ENCODE measurements at places on chromosomes 16 and 17.

DNA sequence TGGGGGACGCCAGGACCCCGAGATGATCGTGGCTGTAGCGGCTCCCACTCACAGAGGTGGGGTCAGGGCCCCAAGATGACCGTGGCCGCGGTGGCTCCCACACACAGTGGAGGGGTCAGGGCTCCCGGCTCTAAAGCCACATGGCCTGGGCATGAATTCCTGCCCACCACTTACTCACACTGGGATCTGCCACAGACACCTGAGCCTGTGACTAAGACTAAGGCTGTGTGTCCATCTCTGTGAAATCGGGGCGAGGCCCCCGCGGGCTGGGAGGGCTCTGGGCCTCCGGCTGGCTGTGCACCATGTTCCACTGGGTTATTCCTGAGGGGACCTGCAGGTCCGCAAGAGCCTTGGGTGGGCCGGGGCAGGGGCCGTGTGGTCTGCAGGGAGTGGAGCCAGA lies 18.5 kb downstream of the ZFPM1 start:
- DNase-seq = no peak

DNA sequence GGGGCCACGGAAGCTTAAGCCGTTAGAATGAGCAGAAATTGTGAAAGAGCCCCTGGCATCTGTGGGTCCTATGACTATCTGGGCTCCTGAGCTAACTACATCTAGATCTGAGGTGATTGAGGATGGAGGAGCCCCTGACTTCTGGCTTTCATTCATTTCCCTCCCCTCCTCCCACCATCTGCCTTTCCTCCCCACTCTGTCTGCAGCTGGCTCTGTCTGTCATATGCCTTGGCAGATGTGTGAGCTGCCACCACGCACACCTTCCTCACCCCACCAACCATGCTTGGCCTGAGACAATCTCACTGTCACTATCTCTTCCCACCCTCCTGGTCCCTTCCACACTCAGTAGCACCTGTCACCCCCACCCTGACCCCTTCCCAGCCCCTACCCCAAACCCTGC lies 5.1 kb downstream of the CD300E start:
- DNase-seq = no peak

- no peak for DNase-seq
Observed at GRCh38 chr17:5598457-5598856, 14.1 kb upstream of the NLRP1 start.

DNA sequence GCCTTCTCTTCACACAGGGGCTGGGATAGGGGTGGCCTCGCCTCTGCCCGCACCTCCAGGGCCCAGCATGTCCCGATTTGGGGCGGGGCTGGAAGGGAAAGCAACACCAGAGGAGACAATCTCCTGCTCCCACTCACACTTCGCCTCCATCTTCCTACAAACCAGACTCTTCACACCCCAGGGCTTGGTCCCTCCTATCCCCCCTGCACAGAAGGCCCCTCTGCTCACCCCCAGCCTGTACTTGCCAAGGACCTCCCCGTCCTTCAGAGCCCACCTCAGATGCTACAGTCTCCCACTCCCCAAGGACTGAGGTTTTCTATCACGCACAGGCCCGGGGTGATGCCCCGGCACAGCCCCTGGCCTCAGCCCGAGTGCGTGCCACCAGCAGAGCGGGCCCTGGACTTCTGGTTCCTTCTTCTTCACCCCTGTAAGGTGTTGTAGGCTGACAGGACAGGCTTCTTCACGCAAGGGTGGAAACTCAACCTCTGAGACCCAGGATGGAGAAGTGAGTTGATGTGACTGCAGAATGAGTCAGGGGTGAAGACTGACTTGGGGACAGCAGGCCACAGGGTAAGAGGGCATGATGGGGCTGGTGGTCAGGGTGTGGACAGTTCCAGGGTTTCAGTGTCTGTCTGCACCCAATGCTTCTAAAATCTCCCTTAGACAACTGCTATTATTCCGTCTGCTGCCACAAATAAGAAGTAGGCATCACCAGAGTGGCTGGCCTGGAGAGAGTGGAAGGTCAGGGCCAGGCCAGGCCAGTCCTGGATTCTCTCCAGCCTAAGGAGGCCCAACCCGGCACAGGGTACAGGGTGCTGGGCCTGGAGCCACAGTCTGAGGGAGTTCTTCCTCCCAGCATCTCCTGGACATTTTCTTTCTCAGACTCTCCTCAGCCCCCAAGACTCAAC lies 2.5 kb downstream of the ITGAE start:
- DNase-seq = no peak

DNA sequence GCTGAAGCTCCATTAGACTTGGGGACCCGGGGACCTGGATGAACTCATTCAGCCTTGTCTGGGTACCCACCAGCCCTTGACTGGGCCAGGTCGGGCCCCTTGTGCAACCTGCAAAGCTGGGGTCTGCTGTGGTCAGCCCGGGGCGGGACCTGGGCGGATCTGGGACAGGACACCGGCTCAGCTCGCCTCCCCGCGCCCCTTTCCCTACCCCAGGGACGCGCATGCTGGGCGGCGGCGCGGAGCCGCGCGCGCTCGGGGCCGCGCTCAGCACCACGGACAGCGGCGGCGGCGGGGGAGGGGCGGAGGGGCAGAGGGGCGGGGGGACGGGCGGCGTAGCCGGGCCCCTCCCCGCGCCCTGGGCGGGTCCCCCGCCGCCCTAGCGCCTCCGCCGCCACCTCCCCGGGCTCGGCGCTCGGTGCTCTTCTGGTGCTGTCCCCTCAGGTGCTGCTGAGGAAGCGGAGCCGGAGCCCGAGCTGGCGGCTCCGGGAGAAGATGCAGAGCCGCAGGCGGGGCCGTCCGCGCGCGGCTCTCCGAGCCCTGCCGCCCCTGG lies 7.4 kb downstream of the ACD start:
- DNase-seq = no peak

- DNase-seq = no peak
Observed at GRCh38 chr16:19486750-19487325, 35.1 kb downstream of the GDE1 start.

DNA sequence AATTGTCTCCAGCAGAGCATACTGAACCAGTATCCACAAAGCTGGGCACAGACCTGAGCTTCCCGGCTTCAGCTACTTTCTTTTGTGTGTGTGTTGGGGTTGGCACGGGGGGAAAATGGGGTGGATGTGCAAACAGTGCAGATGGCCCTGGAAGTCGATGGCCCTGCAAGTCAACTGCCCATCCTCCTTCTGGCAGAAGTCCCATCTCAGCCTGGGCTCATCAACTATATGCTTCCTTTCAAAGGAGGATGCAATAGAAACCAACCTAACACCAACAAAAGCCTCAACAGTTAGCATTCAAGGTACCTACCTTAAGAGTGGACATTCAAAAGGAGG lies 55.7 kb downstream of the SOX9 start:
- no peak for DNase-seq

GRCh38 chr16:71658771-71659170 lies 32.8 kb downstream of the MARVELD3 start:
- no peak for DNase-seq

DNA sequence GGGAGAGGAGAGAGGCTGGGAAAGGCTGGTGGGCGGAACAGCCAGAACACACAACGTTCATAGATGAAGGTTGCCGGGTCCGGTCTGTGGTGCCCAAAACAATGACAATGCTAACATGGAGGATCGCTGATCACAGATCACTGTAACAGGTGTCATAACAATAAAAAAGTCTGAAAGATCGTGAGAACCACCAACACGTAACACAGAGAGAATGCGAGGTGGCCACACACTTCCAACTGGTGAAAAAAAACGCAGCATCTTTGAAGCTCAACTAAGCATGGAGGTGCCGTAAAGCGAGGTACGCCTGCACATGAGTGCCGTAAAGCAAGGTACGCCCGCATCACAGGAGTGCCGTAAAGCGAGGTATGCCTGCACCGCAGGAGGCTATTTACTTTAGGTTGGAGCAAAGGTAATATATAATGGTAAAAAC lies 42.3 kb downstream of the ABR start:
- no peak for DNase-seq

- no peak for DNase-seq
Observed at GRCh38 chr17:66803474-66803951, 31.4 kb upstream of the CACNG5 start.

DNA sequence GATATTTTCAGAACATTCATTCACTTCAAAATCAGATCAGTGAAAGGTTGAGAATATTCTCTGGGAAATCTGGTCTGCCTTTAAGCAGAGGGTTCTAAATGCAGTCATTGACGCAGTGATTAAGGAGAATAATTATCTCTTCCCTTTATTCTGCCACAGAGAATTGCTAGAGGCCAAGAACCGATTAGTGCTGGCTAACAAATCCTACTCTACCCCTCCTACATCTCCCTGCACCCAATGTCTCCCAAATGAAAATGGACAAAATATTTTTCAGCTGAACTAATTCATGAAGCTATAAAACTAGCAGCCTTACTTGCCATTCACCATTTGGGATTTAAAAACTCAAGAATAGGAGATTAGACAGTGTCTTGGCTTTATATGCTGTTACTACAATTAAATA lies 185.5 kb upstream of the SOX9 start:
- no peak for DNase-seq

GRCh38 chr17:50774225-50774803 lies 7.0 kb upstream of the ANKRD40CL start:
- no peak for DNase-seq

DNA sequence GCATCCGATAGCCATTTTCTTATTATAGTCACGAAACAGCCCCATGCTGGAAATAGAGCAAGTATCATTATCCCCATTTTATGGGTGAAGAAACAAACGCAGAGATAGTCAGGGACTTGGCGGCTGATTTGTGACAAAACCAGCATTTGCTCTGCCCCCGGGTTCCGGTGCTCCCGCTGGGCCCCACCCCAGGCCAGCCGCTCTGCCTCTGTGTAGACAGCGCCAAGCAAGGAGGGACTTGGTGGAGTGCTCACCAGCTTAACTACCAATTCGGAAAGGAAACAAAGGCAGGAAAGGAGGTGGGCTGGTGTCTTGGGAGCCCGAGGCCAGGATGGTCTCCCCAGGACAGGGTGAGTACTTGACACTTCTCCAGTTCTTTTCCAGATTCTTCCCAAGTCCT lies 10.0 kb downstream of the SRL start:
- no peak for DNase-seq

DNA sequence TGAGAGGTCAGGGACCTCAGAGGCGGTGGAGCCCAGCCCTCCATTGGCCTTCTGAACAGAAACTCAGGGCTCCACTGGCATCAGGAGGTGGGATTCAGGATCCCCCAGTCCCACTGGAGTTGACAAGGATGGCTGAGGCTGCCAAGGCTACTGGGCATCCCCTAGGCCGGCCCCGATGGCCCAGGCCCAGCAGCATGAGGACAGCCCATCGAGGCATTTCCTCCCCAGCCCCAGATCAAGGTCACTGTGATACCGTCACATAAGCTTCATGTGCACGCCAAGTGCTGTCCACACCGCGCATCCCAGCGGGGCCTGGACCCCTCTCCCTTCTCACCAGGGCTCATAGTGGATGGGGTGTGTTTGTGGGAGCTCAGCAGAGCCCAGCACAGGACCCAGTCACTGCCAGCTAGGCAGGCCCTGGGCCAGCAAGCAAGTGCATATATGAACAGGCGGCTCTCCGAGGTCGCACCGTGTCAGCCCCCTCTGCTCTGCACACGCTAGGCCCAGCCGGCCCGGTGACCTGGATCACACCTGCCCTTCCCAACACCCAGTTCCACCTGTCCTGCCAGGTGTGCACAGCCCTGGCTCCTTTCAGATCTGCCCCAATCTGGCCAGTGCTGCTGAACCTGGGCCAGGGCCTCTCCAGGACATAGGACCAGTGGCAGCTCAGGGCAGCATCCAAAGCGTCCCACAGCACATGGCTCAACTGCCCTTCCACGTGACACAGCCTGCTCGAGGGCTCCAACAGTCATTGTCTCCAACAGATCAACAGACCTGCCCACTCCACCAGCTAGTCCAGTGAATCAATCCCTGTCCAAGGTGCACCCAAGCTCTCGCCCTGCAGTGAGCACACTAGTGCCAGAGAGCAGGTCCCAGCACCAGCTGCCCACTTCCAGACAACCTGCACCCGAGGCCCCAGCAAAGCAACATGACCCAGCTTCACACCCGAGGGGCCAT lies 32.8 kb upstream of the RASD1 start:
- DNase-seq = no peak

DNA sequence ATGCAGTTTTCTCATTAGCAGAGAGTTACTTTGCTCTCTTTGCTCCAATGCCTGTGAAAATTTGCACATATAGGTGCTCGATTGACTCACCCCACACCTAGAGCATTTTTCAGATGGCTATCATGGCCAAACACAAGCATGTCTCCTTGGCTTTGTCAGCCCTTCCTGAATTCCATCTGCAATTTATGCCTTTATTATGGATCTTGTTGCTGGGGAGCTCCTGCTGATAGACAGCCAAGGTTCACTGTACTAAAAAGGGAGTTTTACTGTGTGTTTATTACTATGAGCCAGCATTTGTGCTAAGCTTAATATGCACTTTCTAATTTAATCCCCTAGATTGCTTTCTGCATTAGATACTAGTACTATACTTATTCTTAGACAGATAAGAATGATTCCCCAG lies 93.3 kb downstream of the TOX3 start:
- no peak for DNase-seq

GRCh38 chr16:12580809-12581208 lies 222.9 kb downstream of the CPPED1 start:
- DNase-seq = no peak

- DNase-seq = no peak
Observed at GRCh38 chr17:58575511-58575910, 61.1 kb upstream of the MTMR4 start.

- DNase-seq = no peak
Observed at GRCh38 chr17:32141258-32141657, 1.0 kb upstream of the RHOT1 start.

DNA sequence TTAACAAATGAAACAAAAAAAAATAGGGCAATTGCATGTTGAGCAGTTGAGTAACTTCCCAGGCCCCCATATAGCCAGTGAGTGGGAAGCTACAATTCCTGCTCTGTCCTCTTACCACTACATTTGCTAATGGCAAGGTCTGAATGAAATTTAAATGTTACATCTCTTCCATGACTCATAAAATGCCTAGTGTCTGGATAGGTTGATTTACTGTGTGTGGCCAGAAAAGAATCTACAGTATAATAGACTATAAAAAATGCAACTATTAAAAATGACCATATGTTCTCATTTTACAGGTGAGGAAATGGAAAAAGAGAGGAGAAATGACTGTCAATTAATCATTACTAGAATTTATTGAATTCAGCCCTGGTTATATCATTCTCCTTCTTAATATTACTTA lies 1199.3 kb downstream of the CDH11 start:
- DNase-seq = no peak

GRCh38 chr16:50246299-50247122 lies 19.8 kb upstream of the ADCY7 start:
- no peak for DNase-seq

- no peak for DNase-seq
Observed at GRCh38 chr17:66952681-66953629, 11.6 kb upstream of the CACNG4 start.

Measured in stimulated activated CD8-positive, alpha-beta memory T cell treated with anti-CD3 and anti-CD28 coated beads, Interleukin-4, amount 100 ng/mL, for 1 hour (primary cell).